NCI-H1436 (cell line): ENCODE measurements at places on chromosomes 4 and X.

- DNase-seq, result no peak
Measured at GRCh38 chrX:57156397-57157049, 19.3 kb upstream of the SPIN2A start.

GRCh38 chr4:73683033-73683432, 57.3 kb upstream of the CXCL8 start:
- DNase-seq, result peak; percentile 26

GRCh38 chr4:184568770-184569169, 80.5 kb downstream of the CASP3 start:
- no peak for DNase-seq

DNA sequence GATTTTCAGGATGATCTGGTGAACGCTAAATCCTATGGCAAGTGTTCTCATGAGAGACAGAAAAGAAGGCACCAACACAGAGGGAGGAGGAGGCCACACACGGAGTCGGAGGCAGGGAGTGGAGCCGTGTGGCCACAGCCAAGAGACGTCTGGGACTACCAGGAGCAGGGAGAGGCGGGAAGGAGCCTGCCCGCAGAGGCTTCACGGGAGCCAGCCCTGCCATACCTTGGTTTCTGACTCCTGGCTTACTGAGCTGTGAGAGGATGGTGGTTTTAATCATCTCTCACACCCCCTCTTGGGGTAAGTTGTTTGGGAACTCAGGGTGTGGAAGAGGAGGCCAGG, 33.5 kb upstream of the GPR78 start:
- no peak for DNase-seq

GRCh38 chr4:108382751-108383150, 214.0 kb upstream of the LEF1 start:
- DNase-seq, result no peak

GRCh38 chr4:106854569-106855351, 181.4 kb downstream of the DKK2 start:
- peak; percentile 2 for DNase-seq

- no peak for DNase-seq
Measured at GRCh38 chrX:70806081-70806480, 102.4 kb downstream of the TEX11 start.

DNA sequence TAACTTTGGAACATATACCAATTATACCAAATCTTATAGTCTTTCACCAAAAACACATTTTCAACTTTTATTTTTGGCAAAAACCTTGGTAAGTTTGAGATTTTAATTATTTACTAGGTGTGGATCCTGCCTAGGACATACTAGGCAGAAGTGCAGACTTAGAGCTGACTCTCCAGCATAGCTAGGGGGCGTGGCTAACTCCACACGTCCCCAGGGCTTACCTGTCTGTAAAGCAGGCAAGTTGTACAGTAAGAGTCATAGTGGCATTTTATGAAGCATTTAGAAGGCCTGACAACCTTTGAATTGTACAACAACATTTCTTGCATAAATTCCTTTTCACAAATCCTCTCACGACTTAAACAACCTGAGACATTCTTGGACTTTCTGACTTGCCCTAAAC, 19.2 kb upstream of the GRPEL1 start:
- DNase-seq, result no peak

GRCh38 chrX:21905953-21906352, 34.6 kb upstream of the SMS start:
- DNase-seq, result no peak

DNA sequence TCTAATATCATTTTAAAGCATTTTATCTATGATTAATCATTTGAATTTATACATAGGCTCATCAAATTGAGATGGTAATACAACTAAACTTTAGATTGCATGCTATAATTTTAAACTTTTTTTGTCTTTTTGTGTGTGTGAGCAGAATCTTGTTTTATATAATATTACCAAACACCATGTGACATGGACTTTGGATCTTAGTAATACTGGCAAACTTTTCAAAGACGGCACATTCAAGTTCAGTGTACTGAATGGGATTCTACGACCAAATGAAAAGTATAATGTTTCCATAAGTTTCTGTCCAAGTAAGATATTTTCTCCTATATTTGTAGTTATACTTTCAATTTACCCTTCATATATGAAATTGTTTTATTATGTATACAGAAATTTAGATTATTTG, 116.0 kb downstream of the CFAP47 start:
- DNase-seq, result no peak

DNA sequence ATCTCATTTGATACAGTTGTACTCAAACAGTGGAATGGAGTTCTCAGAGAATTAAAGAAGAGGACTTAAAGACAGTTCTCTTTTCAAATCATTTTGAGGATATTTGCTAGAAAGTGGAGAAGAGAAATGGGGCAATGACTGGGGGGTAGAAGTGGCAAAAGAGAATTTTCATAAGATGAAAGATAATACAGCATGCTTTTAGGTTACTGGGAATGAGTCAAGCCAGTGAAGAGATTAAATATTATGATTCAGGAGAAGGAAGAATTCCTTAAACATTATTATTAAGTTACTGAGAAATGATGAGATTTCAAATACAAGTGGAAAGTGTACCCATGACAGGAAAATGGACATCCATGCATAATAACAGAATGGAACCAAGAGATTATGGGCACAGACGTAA, 219.0 kb upstream of the DKK2 start:
- no peak for DNase-seq

DNA sequence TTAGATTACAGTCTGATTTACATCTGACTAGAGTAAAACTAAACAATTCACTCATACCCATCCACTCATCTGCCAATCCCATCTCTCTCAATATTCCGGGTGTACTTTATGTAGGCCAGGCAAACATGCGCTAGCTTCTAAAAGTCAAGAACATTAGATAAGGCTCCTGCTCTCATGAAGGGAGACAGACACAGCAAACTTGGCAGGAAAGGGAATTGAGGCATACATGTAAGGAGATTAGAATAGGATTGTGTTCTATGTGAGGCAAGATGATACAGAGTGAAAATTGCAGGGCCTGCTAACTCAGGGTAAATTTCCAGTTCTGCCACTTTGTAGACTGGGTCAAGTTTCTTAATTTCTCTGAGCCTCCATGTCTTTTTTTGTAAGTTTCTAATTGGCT, 135.8 kb downstream of the CDS1 start:
- DNase-seq, result no peak

- DNase-seq, result no peak
Measured at GRCh38 chr4:167274351-167274750, 40.1 kb upstream of the SPOCK3 start.

DNA sequence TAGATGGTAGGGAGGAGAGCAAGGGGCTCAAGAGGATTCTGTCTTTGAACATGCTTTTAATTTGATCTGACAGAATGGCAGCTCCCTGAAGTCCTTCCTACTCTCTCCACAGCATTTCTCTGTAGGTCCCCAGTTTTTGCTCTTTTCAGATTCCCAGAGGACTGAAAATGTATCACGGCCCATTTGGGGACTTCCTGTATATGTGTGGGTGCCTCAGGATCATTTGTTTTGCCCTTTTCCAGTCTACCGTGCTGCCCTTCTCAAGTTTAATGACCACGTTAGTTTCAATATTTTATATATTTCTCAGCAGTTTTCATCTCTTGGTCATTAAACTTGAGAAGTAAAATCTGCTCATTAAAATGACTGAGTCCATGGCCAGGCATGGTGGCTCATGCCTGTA, 2.3 kb downstream of the TBC1D1 start:
- no peak for DNase-seq

DNA sequence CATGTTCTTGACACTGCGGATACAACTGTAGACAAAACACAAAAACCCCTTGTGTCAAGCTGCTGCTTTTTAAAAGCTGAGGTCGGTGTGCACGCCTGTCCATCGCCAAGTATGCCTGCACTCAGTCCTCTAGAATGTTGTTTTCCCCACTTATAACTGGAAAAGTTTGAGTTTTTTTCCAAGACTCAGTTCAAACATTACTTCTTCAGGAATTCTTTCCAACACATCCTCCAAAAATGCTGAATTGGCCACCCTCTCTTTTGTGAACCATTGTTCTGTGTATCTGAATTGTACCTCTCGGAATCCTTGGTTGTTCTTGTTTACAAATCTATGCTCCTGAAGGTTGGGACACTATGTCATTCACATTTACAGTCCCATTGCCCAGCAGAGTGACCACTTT, 94.6 kb downstream of the REELD1 start:
- no peak for DNase-seq

- DNase-seq, result no peak
Measured at GRCh38 chr4:93002240-93002639, 698.5 kb downstream of the GRID2 start.

DNA sequence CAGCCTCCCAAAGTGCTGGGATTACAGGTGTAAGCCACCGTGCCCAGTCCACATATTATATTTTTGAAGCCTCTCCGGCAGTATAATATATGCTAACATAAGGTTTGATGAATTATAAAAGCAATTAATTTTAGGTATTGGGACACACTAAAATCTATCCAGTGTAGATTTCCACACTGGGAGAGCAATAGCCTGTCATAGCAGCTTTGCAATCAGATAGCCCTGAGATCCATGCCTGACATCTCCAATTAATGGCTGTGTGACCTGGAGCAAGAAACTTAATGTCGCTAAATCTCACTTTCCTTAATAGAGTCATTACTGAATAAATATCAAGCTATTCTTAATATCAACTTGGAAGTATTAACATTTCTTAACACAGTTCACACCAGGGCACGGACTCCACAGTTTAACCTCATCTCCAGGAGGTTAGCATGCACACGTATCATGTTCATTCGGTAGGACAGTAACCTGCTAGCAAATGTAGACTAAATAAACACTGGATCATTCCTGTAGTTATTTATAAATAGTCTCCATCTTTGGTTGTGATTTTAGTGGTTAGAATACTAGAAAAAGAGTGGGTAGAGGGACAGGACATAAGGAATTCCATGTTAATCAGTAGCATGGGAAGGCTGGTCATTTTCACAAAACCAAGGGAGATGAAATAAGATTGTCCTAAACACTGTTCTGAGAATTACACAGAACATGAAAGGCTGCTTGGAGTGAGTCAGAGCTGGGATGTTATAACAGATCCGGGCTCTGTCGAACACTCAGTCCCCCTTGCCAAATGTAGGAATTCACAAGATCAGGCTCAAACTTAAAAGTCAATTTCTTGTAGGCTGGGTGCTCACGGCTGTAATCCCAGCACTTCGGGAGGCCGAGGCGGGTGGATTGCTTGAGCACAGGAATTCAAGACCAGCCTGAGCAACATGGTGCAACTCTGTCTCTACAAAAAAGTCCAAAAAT, 254.7 kb downstream of the PALLD start:
- DNase-seq, result no peak

- no peak for DNase-seq
Measured at GRCh38 chrX:16096141-16096540, 27.2 kb upstream of the GRPR start.

GRCh38 chr4:186058253-186058979, 10.5 kb upstream of the TLR3 start:
- DNase-seq, result no peak

GRCh38 chr4:41802590-41802989, 54.1 kb upstream of the PHOX2B start:
- no peak for DNase-seq

DNA sequence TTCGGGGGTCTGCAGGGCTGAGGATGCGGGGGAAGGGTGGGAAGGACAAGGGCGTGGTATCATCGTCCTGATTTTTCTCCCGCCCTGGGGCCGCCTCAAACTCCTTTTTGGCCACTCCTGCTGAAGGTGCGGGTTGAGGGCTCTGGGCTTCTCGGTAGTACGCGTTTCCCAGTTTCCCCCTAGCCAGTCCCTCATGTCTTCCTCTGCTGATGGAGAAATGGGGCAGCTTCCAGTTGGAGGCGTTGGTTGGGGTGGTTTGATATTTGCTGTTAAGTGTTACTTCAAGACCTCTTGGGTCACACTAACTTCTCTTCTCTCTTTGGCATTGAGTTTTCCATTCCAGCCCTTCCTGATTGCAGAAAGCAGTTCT, 482 bp downstream of the GSTCD start:
- peak; percentile 4 for DNase-seq

- DNase-seq, result no peak
Measured at GRCh38 chr4:38876636-38877035, 9.0 kb downstream of the FAM114A1 start.

GRCh38 chrX:24146283-24146949, 3.1 kb upstream of the ZFX start:
- no peak for DNase-seq

DNA sequence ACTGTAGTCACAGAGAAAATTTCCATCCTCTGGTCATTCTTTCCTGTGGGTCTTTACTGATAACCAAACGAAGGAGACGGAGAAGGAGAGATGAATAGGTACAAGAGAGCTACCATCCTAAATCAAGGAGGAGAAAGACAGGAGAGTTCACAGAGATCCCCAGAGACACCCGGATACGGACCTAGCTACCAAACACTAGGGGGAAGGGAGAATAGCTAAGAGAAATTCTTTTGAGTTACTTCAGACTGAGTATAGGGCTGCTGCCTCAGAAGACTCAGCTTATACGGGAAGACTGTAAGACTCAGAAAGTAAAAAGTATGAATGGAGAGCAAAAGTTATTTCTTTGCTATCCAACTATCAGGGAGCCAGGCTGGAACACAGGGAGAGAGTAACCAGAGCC, 572.1 kb downstream of the C4orf33 start:
- no peak for DNase-seq

DNA sequence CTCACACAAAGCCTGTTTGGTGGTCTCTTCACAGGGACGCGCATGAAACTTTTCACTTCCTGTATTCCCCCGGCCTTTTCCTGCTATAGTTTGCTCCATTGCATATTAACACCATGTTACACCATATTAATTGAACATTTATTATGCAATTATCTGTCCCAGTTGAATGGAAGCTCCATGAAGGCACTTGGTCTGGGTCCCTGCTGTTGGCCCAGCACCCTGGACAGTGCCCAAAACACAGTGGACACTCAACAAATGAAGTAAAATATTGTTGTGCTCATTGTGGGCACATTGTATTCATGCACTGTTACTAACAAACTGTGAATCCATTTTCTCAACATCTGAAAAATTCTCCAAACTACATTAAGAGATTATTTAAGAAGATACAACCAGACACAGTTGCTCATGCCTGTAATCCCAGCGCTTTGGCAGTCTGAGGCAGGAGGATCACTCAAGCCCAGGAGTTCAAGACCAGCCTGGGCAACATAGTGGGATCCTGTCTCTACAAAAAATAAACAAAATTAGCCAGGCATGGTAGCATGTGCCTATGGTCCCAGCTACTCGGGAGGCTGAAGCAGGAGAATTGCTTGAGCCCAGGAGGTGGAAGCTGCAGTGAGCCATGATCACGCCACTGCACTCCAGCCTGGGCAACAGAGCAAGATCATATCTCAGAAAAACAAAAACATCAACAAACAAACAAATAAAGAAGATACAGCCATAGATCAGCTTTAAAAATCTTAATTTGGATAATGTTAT, 292.7 kb upstream of the TENM3 start:
- no peak for DNase-seq

DNA sequence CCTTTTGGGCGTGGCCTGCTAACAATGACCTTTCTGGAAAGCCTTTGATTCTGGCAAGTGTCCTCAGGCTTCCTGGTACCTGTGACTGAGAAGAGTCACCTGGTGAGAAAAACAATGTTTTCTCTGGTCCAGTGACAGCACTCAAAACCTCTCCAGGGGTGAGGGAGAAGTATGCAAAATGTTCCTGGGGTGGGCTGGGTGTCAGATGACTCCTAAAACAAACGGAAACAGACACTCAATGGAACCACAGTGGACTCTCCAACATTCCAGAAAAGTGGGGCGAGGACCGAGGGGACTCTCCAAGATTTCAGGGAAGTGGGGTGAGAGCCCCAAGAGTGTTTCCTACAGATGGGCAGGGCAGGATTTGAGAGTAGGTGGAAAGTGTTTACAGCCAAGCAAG, 69.5 kb downstream of the ANAPC4 start:
- no peak for DNase-seq

GRCh38 chrX:70049925-70050324, at the start of gene AWAT2:
Gene AWAT2, minus strand, starts transcription at chrX:70049938. Its CDS starts 6 bp downstream, at chrX:70049932.
- DNase-seq, result no peak
